Left lobe of liver (tissue), 2 donors: ENCODE measurements at places on chromosomes 12 and 14. TPM values are rescaled to one million over a fixed set of nuclear protein-coding genes. Genes with fewer than 3 reads are reported as not detected.
A peak's percentile ranks its signal among the peaks of the same experiment; 100 is the strongest.

Gene PLEK2
- total RNA-seq = 10.7 TPM

DNA sequence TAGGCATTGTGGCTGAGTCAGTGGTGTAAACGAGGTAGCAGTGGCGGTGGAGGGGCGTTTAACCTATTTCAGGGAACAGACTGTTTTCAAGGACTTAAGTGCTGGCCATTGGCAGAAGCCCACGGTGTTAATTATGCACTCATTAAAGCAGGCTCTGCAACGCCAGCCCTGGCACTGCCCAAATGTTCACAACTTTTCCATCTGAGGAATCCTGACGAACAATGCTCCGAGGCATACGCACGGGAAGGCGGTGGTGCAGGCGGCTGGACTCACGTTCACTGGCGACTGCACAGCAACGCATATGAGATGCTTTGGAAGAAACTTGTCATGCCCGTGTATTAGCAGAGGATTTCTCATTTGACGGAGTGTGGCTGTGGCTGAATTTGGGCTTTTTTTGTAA, 70.6 kb upstream of the SLC24A4 start:
- DNase-seq = no peak

GRCh38 chr12:124337622-124338021, 42.7 kb downstream of the RFLNA start:
- no peak for DNase-seq

Gene OR4E2
- total RNA-seq = not detected

- no peak for DNase-seq
Observed at GRCh38 chr14:90615517-90616060, 200.6 kb downstream of the TTC7B start.

- no peak for DNase-seq
Observed at GRCh38 chr12:15679151-15679550, 110.0 kb downstream of the EPS8 start.

- peak; percentile 84 for DNase-seq
Observed at GRCh38 chr14:91554535-91555332, 44.6 kb upstream of the PPP4R3A start.

GRCh38 chr12:109741970-109742703, 28.5 kb downstream of the FAM222A start:
- DNase-seq = peak; percentile 50
